Cortex of kidney (tissue), 1 donor: ENCODE measurements at places on chromosomes 16 and 17.

- no peak for DNase-seq
Measured at GRCh38 chr16:31435341-31436220, 7.0 kb downstream of the ZNF843 start.

GRCh38 chr16:10738231-10739077 lies 5.2 kb upstream of the NUBP1 start:
- no peak for DNase-seq

GRCh38 chr16:27706156-27706865 lies 156.4 kb downstream of the KATNIP start:
- no peak for DNase-seq

- no peak for DNase-seq
Measured at GRCh38 chr17:73759734-73760438, 115.6 kb upstream of the SDK2 start.

- DNase-seq = no peak
Measured at GRCh38 chr17:19387921-19388521, 1.0 kb upstream of the MFAP4 start.

- DNase-seq = no peak
Measured at GRCh38 chr17:82831818-82832200, 8.0 kb downstream of the ZNF750 start.

DNA sequence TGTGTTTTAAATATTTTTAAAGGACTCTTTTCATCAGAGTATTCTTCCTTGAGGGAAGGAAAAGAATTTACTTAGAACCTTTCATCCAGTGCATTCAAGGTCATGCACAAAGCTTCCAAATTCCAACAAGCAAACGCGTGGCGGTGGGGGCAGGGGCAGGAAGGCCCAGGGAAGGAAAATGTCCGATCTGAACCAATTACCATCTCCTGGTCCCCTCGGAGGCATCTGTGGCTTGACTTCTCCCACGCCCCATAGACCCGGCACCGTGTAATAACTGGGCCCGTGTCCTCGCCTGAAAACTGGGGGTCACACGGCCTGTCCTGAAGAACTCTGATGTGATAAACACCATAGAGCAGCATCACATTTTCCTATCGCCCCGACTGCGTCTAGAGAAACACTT lies 18.3 kb downstream of the MEAK7 start:
- DNase-seq = no peak
